ENCODE measurements at places on chromosomes 6 and 20. TPM values are rescaled to one million over a fixed set of nuclear protein-coding genes. Genes with fewer than 3 reads are reported as not detected.

COL21A1 gene
- total RNA-seq, result 9.2 TPM

FILIP1 gene
- 86.3 TPM for total RNA-seq

BTN1A1 gene
- total RNA-seq, result not detected

CTAGE9 gene
- not detected for total RNA-seq

ADGRB3 gene
- total RNA-seq, result 1.7 TPM

BACH2 gene
- total RNA-seq, result 2.0 TPM

BPIFB4 gene
- total RNA-seq, result not detected

PTCRA gene
- total RNA-seq, result not detected

LPA gene
- total RNA-seq, result not detected

CCR6 gene
- total RNA-seq, result not detected

HLA-DQA1 gene
- total RNA-seq, result 8.3 TPM

TUBB1 gene
- 0.37 TPM for total RNA-seq

RIPOR3 gene
- total RNA-seq, result 3.3 TPM

CD2AP gene
- total RNA-seq, result 12.5 TPM

SFTA2 gene
- total RNA-seq, result not detected

BLOC1S5 gene
- total RNA-seq, result 10.7 TPM

KCNK5 gene
- total RNA-seq, result 0.76 TPM

SLC17A1 gene
- total RNA-seq, result not detected

DEFB112 gene
- not detected for total RNA-seq

FKBP1C gene
- total RNA-seq, result 0.62 TPM

XKR7 gene
- total RNA-seq, result not detected

MRAP2 gene
- 1.2 TPM for total RNA-seq

PTGIS gene
- 45.2 TPM for total RNA-seq
